ENCODE measurements at places on chromosomes 6 and 20.

DNA sequence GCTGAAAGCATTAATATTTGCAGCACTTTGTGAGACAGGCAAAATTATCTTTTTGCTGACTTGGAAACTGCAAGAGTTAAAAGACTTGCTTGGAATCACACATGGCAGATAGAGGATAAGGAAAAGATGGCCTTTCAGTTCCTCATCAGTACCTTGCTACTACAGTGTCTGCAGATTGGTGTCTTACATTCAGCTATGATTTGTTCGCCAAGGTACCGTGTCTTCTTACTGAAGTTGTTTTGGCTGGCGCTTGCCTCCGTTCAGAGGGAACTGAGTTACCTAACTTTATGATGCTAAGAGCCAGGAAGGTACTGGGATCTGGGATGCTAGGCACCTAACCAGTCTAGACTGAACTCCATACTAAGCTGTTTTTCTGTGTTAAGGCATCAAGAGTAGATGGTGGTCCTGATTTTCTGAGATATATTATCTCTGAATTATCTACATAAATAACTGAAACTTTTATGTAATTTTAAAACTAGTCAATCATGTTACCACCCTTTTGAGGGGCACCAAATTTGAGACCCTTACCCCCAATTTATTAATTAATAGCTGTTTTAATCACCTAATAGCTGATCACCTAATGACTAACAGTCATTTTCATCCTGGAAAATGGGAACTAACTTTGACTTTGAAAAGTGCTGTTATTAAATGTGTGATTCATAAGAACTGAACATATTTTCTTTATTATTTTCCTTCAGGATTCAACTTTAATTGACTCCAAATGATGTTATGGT, 2.5 kb downstream of the WTAP start:
- no peak for DNase-seq

DNA sequence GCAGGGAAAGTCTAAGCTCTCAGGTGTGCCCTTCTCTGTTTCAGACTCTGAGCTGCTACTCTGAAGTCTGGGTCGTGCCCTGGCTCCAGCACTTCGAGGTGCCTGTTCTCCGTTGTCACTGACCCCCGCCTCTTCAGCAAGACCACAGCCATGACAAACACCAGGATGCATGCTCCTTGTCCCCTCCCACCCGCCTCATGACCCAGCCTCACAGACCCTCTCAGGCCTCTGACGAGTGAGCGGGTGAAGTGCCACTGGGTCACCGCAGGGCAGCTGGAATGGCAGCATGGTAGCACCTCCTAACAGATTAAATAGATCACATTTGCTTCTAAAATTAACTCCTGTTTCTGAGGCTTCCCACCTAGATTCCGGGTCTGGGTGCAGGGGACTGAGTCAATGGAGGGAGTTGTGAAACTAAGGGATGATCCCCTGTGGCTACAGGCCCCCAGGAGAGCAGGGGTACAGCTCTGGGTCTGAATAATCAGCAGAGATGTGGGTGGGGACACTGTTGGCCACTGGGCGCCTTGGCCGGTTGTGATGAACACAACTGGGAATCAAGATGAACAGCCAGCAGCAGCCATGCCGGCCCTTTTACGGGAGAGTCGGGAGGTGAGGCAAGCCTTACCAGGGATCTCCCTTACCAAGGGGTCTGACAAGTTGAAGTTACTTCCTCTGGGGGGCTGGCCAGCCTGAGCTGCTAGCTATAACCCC, 10.7 kb downstream of the CST7 start:
- no peak for DNase-seq

DNA sequence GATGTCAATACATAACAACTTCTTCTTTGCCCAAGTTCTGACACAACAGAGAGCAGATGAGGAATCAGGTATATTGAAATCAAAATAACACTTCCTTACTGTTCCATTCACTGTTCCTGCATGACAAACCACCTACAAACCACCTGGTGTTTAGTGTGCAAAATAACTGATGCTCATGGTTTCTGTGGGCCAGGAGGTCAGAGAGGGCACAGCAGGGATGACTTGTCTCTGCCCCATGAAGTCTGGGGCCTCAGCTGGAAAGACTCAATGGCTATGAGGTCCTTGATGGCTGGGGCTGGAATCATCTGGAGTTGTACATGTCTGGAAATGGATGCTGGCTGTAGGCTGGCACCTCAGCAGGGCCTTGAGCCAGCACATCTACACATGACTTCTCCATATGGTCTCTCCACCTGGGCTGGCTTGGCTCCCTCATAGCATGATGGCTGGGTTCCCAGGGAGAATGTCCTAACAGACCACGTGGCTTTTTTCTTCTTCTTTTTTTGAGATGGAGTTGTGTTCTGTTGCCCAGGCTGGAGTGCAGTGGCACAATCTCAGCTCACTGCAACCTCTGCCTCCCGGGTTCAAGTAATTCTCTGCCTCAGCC, 7.4 kb upstream of the COX4I2 start:
- DNase-seq, result no peak

DNA sequence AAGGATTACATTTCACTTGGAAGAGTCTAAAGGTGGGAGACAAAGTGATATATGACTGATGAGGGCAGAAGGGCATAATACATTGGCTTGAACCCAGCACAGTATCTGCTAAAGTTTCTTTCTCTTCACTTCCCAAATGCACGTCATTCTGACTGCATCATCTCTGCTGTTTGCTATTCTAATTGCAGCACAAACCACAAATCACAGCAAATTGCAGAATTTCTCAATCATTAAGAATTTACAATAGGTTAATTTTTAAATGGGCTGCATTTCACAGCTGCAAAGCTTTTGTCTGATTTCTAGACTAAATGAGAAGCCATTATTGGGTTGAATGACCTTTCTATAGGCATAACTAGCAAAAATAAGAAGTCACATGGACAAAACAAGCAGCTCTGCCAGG, 337.0 kb downstream of the RNGTT start:
- no peak for DNase-seq

DNA sequence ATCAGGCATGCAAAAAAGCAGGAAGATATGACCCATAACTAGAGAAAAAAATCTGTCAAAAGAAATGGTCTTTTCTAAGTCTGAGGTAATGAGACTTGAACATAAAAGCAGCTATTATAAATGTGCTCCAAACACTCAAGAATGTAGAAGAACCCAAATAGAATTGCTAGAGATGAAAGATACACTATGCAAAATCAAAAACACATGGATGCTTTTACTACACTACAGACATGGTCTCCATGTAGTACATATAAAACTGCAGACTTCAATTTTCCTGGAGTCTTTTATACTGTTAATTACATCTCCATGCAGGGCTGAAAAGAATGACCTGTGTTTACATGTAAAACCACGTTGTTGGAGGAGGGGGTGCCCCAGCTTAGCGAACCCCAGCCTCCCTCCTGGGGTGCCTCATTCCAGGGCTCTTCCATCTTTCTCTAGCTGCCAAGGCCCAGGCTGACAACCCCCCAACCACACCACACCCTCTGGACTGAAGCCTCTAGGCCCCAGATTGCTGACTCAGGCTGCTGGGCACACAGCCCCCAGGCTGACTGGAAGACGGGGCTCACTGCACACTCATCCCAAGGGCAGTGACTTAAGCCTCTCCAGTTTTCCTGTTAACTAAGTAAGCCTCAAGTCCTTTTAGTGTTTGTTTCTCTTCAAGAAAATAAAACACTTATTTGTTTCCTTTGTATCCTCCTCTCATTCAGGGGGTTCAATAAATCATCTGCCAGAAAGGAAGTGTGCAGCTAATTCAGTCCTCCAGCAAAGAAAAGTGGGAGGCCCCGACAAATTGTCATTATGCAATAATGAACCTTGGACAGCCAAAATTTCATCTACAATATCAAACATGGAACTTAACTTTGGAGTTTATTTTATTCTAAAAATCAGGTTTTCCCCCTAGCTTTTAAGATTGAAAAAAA, 26.0 kb upstream of the PLAGL1 start:
- DNase-seq, result no peak

GRCh38 chr20:39717936-39718335, 755.8 kb downstream of the DHX35 start:
- DNase-seq, result no peak

DNA sequence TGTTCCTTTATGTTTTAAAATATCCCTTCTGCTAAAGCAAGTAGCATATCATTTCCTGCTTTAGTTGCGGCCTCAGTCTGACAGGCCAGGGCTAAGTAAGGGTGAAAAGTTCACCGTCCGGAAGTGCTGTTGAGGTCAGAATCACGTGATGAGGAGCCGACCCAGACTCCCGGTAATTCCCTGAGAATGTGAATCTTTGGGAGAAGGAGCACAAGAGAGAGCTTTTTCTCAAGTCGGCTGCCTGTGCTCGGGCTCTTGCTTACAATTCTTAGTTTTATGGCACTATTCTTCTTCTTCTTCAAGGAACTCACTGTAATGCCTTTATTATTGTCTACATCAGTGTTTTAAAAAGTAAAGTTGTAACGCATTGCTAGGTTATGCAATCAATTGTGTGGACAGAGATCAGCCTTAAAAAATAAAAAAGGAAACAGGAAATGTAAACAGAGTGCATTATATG, 309.3 kb downstream of the PRL start:
- no peak for DNase-seq

DNA sequence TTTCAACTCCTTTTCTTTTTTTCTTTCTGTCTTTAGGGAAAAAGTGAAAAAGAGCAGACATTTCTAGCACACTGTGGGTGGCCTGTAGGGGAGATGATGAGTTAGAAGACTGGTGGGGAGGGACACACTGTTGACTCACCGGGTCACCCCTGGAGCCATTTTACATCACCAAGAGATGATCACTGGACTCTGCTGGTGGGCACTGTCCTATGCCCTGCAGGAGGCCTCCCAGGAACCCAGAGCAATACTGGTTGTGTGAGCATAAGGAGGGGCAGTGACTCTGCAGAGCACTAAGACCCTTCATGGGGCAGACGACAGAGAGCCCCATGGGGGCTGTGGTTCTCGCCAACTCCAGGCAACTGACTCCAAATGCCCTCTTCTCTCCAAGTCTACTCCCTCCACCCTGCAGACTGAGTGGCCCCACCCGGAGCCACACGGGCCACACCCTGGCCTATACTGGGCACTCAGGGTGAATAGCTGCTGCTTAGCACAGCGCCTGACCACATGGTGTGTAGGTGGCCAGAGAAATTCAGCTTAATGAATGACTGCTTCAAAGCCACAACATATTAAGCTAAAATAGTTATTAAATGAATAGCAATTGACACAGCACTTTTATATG, 177.5 kb downstream of the CDC5L start:
- DNase-seq, result no peak

GRCh38 chr6:166633732-166634535, 6.9 kb upstream of the RPS6KA2 start:
- no peak for DNase-seq

DNA sequence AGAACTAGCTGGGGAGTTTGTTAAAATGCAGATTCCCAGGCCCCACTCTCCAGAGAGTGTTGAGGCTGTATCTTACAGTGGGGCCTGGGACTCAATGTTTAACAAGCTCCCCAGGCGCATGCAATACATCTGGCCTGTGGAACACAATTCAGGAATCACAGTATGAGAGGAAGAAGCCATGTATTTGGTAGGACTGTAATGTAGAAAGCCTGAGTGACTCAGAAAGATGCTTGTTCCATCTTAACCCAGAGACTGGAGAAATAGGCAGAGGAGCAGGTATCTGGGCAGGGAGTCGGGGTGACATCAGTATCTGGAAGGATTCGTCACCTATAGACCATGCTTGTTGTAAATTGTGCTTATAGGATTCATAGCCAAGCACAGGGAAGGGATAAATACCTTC, 90.5 kb downstream of the UNC5CL start:
- DNase-seq, result no peak

DNA sequence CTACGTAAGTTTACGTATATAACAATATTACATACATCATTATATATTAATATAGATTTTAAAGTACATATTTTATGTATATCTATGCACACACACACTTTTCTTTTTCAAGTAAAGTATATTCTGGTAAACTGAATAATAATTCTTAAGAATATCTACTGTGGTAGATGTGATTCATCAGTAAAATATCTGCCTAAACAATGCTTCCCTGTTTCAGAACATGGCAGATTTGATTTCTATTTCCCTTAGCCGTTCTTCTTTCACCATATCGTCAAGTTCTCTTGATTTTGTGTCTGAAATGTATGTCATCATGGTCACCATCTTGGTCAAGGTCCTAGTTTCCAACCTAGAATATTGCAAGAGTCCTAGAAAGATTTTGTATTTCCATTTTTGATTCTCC, 195.6 kb downstream of the HDGFL1 start:
- no peak for DNase-seq

DNA sequence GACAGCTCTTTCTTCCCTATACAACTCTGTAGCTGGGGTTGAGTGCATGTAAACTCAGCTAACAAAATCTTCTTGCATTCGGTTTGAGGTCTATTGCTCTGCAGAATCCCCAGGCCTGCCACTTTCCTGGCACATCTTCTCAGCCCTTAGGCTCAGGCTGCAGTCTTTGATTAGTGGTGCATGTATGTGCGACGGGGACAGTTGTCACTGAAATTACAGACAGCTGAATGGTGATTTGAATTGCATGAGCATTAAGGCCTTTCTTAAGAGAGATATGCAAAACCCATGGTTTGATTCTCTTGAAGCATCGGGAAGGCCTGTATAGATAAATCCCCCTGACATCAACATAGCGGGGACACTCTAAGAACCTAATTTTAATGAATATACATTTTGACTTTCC, 222.8 kb downstream of the CDH26 start:
- DNase-seq, result no peak

DNA sequence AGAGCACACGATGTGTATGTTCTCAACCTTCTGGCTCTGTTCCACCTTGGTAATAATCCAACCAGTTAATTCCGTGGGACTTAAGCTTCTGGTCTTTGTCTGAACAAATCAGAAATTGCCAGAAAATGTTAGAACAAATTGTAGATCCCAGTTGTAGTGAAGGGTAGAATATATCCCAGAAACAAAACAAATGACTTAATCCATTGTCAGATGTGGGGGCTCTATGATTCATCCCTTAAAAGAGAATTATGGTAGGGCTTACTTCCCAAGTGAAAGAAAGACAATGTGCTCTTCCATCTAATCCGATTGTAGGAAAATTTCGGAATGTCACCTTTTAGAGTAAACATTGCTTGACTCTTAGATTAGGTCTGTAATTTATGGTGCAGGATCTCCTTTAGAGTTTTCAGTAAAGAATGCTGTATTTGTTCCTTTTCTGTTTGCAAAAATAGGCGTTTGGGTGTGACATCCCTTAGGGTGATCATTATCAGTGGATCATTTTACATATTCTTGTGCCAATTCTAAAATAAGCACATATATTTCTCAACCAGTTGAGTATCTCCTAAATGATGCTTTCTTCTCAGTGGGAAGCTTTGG, 234.5 kb upstream of the ZNF217 start:
- DNase-seq, result no peak

DNA sequence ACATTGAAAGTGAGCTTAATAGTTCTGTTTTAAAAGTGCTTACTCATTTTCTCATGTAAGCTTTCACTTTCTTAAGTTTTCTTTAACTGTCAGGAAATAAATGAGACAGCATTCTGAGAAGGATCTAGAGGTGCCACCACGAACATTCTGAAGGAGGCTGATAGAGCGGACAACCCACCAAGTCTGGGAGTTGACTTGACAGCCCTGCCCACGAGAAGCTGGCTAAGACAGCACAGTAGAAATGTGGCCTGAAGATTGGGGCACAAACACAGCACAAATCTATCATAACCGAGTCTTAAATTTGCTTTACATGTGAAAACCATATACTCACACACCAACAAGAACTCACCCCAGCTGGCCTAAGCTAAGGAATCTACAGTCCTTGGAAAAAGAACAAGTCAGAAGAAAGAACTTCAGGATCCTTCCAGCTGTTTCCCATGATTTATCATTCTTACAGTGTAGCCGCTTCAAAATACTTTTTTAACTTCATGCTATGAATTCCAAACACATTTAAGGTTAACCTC, 144.2 kb upstream of the TNFAIP3 start:
- DNase-seq, result no peak
